Stimulated activated naive CD8-positive, alpha-beta T cell treated with anti-CD3 and anti-CD28 coated beads, Interleukin-15, amount 100 ng/mL, for 72 hours (primary cell): ENCODE measurements at places on chromosomes 16 and 17.

DNA sequence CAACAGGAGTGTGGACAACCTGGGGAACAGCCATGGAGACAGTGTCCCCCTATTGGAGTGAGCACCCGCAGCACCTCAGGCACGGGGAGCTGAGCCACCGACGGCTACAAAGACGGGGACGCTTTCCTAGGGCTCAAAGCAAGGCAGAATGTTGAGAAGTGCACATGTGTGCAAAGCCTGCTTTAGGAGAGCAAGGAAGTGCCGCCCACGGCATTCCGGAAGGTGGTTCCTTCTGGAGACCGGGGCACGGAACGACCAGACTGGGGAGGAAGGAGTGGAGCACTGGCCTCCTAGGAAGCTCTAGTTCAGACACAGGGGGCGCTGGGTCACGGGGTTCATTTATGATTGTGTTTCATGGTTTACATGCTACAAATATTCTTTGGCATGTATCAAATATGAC, 52.2 kb downstream of the TBC1D16 start:
- no peak for DNase-seq

GRCh38 chr17:19770985-19771735, 23.1 kb upstream of the ALDH3A1 start:
- no peak for DNase-seq

- no peak for DNase-seq
Observed at GRCh38 chr16:54657058-54657708, 273.5 kb upstream of the IRX5 start.

GRCh38 chr17:59527931-59528330, 37.5 kb upstream of the DHX40 start:
- no peak for DNase-seq

DNA sequence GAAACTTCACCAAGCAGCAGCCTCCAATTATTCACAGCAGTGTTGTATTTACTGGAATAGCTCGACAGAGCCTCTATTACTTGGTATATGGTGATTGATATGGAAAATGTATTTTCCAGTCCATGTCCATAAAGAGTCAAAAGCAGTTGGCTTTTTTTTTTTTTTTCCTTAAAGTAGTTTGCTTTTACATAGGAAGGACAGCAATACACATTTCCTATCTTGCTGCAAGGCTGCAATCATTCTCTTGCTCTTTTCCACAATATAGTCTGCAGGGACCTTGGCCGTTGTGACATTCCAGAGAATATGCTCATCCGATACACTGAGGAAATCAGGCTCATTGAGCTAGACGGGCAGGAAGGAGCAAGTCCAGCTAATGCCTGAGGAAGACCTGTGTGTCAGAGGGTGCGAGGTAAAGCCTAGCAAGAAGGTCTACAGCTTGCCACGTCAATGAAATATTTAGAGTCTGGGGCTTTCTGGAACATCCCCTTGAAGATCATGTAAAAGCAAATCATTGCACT, 131.1 kb downstream of the ENGASE start:
- DNase-seq = no peak

GRCh38 chr16:87694441-87695125, 71.2 kb downstream of the KLHDC4 start:
- no peak for DNase-seq

DNA sequence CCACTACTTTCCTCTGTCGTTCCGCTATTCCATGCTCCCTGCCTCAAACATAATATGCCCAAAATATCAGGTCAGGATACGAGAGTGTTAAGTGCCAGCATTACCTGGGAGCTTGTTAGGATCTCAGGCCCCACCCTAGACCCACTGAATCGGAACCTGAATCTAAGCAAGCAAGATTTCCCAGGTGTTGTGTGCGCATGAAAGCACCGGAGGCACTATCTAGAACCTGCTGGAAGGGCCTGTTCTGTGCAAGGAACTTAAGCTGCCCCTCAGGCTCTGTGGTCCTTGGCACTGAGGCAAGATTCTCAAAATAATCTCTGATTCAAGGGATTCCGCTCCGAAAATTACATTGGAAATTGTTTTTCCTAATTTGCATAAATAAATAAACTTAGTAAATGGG, 107.7 kb upstream of the NOL11 start:
- DNase-seq = no peak

- DNase-seq = no peak
Observed at GRCh38 chr16:63982110-63982509, 1139.8 kb downstream of the CDH11 start.

DNA sequence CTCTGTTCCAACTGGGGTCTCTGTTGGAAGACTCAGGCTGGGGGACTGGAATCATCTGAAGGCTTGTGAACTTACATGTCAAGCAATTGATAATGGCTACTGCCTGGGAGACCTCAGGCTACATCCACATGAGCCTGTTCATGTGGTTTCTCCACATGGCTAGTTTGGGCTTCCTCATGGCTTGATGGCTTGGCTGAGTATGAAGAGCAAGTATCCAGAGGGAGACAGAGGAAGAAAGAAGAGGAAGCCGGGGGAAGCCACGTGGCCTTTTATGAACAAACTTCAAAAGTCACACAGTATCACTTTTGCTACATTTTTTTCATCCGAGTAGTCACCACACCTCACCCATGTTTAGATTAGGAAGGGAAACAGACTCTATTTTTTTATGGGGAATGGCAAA, 158.9 kb downstream of the TRIM37 start:
- no peak for DNase-seq

- no peak for DNase-seq
Observed at GRCh38 chr17:55275894-55276804, 11.4 kb downstream of the HLF start.

- no peak for DNase-seq
Observed at GRCh38 chr17:40071313-40072039, 8.7 kb downstream of the THRA start.

DNA sequence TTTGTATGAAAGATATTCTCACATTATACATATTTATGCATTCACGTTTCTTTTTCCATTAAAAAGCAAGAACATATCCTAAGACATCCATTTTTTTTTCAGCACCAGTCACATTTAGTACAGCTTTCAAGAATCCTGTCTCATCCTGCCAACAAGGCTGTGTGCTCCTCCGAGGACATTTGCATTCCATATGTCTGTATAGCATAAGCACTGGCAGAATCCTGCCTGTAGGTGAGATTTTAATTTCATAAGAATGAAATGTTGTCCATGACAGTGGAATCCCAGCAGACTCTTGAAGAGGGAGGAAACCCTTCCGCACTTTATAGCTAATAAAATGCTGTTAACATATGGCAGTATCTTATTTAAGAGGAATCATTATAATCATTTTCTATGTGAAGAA, 2.9 kb upstream of the PMP22 start:
- DNase-seq = no peak

GRCh38 chr16:66508248-66508913, 41.5 kb downstream of the TK2 start:
- DNase-seq = no peak

DNA sequence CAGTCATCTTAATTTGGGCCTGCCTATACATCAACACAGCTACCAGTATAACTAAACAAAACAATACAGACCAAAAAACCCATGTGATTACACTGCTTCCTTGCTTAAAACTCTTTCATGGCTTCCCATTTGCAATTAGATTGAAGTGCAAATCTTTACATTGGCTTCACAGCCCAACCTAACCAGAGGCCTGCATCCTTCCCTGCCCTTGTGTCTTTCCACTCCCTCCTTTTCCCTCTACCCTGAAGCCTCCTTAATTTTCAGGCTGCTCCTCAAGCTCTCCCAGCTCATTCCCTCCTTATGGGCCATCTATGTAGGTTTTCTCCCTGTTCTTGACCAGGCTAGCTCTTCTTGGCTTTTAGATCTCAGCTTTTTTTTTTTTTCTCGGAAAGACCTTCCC, 147.8 kb downstream of the TOX3 start:
- DNase-seq = no peak

GRCh38 chr17:10944819-10945218, 106.9 kb upstream of the PIRT start:
- DNase-seq = no peak

- DNase-seq = no peak
Observed at GRCh38 chr16:23160082-23160481, 10.8 kb upstream of the USP31 start.

DNA sequence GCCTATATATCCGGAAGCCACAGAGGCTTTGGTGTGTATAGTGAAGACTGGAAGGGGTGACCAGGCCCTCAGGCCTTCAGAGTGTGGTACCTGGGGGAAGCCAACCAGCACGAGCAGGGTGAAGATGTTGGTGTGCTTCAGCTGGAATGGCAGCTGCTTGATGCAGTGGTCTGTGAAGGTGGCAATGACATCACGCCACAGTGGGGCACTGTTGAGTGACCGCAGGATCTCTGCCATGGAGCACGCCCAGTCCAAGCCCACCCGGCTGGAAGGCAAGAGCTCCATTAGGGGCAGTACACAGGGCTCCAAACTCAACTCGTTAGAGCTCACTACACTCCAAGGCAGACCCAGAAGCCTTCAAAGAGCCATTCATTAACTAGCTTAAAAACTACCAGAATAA, 68.5 kb upstream of the ATP2A3 start:
- DNase-seq = no peak

DNA sequence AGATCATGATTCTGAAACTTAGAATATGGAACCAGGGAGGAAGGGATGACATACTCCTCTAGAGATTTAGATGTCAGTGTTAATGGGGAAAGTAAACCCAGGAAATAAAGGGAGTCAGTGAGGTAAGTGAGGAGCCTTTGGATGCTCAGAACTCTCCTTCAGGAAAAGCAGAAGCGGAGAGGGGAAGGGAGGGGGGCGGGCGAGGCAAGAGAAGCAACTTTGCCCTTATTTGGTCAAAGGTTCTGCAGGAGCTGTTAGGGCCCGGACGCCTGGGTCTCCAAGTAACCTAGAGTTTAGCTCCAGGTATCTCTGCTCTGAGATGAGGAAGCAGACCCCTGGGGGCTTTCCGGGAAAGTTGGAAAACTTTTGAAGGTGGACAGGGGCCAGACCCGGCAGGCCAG, 1.3 kb downstream of the PFN1 start:
- no peak for DNase-seq

GRCh38 chr16:88538366-88539060, 31.7 kb upstream of the ZC3H18 start:
- no peak for DNase-seq

DNA sequence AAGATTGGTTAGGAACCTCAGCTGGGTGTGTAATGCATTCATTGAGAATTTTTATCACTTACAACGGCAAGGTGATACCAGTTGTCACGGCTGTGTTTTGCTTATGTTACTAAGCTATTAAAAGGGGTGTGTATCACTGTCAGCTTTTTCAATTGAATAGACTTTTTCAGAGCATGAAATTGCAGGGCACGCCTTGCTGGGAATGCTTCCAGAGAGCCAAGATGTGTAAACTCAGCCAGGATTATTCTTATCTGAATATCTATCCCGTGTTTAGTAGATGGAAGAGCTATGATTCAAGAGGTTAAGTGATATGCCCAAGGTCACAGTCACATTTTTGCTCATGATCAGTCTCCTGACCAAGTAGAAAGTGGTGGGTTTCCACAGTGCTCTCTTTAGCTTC, 6.6 kb upstream of the TEKT3 start:
- DNase-seq = no peak

DNA sequence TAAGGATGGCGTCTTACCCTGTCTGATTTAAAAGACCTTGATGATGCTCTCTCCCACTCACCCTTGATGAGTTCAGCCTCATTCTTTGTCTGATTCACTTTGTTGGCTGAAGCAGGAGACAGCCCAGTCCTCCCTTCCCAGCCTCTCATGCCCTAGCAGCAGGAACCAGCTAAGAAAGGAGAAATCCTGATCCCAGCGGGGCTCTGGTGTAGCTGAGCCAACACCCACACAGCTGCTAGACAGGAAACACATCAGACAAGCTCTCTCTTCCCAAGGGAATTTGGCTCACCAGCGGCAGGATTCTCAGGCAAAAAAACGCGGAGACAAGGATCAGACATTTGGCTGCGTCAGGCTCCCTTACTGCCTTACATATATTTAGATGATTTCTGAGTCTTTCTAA, 211.5 kb downstream of the CDH11 start:
- DNase-seq = no peak

DNA sequence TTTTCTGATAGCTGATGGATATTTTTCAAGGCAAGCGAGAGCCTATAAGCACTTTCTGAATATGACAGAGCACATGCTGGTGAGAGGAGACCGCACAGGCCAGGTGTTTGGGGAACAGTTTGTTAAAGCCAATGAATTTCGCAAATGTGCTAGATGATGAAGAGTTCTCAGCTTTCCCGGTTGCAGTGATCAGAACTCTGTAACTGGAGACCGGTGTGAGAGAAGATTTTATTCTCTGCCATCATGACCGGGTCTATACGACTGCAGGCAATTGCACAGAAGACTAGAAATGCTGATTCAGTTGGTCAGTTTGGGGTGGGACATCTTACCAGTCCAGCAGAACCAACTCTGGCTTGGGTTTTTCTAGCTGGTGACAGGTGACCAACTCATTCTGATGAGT, 25.4 kb downstream of the SMTNL2 start:
- no peak for DNase-seq

GRCh38 chr17:19805006-19805405, 56.9 kb upstream of the ALDH3A1 start:
- DNase-seq = no peak

DNA sequence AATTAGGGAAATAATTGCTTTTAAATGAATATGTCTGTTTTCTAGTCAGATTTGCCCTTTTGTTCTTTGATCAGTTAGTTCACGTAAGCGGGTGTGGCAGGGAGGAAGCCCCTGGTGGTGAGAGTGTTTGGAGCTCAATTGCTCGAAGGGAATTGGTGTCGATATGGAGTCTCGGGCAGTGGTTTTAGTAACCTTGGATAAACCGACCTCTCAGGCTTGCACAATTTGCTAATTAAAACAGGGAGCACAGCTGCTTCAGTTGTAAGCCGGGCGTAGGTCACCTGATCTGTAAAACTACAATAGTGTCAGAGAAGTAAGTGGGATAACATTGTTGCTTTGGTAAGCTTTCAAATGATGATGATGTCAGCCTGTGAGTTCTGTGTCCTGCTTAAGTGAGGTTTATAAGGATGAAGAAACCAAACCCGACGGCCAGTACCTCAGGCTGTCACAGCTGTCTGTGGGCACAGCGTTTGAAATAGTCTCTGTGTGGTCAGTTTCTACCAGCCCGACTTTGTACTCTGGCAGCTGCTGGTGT, 2.9 kb downstream of the ZNF750 start:
- DNase-seq = no peak

DNA sequence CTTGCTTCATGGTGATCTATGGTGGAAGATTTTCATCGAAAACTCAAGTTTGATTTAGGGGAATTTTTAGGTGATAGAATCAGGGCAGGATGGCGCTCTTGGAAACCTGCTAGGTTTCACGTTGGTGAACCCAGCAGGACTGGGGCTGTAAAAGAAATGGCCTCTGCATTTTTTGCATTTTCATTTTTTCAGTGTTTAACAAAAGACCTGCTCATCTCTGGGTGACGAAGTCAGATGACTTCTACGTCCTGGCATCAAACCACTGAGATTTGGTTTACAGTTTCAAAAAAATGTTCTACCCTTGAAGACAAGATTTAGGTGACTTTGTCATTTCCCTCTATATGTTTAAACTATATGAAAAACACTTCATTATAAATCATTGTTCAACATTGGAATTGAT, 1.9 kb downstream of the PGS1 start:
- DNase-seq = no peak
